ENCODE measurements at places on chromosomes 16 and 17. TPM values are rescaled to one million over a fixed set of nuclear protein-coding genes. Genes with fewer than 3 reads are reported as not detected.

Gene MYH2
- not detected for total RNA-seq

Gene ASPHD1
- total RNA-seq, result 11.2 TPM

Gene CDRT15L2
- not detected for total RNA-seq

Gene DNAAF1
- not detected for total RNA-seq

Gene SLC13A2
- total RNA-seq, result not detected

Gene SDR42E2
- total RNA-seq, result under 0.01 TPM

Gene CX3CL1
- total RNA-seq, result 0.18 TPM

Gene CACNA1G
- total RNA-seq, result not detected

Gene SLC9A5
- 0.18 TPM for total RNA-seq

Gene ZFHX3
- total RNA-seq, result 7.0 TPM

Gene MT1G
- not detected for total RNA-seq

Gene EME1
- 5.6 TPM for total RNA-seq

Data from cardiac atrium fibroblast (primary cell).